Activated CD4-positive, CD25-positive, alpha-beta regulatory T cell treated with anti-CD3 and anti-CD28 coated beads, Interleukin-2, amount 50 U/mL, for 16 hours (primary cell): ENCODE measurements at places on chromosomes 13 and 19.

GRCh38 chr13:47932950-47933923 is 67.8 kb downstream of the SUCLA2 start:
- no peak for DNase-seq

GRCh38 chr13:23679220-23679619 is 109.0 kb downstream of the TNFRSF19 start:
- DNase-seq, result no peak

GRCh38 chr13:42420304-42420703 is 148.4 kb downstream of the AKAP11 start:
- no peak for DNase-seq

- DNase-seq, result no peak
These were observed 113.6 kb downstream of the ATP11A start for GRCh38 chr13:112803422-112803821.
